ENCODE measurements at places on chromosomes 4 and X.
A peak's percentile ranks its signal among the peaks of the same experiment; 100 is the strongest.

DNA sequence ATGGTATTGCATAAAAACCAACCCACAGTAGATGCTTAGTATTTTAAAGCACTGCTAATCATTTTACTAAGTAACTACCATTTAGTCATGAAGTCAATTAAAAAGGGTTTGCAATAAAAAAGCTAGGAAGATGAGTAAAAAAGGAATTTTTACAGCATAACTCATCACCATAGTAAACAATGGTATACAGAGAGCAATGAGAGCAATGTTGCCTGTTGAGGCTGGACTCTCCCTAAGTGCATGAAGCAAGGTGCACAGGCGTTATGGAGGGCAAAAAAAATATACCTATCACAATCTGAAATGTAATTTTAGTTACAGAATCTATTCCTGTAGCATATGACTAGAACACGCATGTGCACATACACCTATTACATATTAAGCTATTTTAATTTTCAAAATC, 129.6 kb upstream of the BMP3 start:
- no peak for DNase-seq

DNA sequence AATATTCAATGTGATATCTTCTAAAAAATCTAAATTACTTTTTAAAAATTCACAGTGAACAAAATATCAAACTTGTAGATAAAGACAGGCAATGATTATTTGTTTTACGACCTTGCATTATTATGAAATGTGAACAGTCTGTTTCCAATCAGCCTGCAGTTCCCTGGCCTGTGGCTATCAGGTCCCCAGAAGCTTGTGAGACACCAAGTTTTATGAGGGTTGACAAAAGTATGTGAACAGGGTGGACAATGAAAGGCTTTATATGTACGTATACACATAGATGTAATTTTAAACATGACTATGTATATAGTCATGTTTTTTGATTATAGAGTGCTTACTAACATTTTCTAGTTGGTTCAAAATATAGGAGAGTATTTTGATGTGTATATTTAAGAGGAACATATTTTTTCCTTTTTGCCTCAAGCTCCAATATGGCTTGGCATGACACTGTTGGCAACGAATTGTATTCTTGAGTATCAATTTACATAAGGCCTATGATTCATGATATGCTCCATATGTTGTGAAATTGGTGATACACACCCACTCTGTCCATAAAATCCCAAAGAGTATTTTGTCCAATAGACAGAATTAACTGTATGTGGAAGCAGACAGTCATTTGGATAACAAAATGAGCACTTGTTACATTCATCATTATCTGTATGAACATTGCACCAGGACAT, 55.7 kb downstream of the BTC start:
- DNase-seq = peak; percentile 11

- DNase-seq = no peak
Measured at GRCh38 chr4:123411514-123411913, 14.9 kb downstream of the SPRY1 start.

- no peak for DNase-seq
Measured at GRCh38 chr4:7281691-7282665, 89.6 kb downstream of the SORCS2 start.

GRCh38 chr4:38610966-38611431, 53.0 kb upstream of the KLF3 start:
- DNase-seq = no peak

DNA sequence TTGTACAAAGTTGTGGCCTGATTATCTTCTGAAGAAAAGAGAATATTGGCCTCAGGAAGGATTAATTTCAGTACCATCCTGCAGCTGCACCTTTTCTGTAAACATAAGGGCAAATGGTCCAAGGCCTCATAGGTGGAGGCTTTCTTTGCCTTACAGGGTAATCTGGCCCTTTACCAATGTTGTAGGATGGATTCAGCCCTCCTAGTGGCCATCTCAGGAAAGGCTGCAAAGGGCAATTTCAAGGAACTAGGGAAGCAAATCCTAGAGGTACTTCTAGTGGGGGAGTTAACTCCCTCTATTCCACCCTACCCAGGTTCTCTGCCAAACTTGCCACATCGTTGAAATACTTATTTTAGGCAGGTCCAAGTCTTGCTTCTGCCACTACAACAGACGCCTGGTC, 57.6 kb downstream of the UGT2B11 start:
- no peak for DNase-seq

GRCh38 chrX:134948333-134949241, 42.2 kb upstream of the SMIM10 start:
- no peak for DNase-seq

GRCh38 chr4:153364061-153364460, 19.6 kb downstream of the MND1 start:
- no peak for DNase-seq

DNA sequence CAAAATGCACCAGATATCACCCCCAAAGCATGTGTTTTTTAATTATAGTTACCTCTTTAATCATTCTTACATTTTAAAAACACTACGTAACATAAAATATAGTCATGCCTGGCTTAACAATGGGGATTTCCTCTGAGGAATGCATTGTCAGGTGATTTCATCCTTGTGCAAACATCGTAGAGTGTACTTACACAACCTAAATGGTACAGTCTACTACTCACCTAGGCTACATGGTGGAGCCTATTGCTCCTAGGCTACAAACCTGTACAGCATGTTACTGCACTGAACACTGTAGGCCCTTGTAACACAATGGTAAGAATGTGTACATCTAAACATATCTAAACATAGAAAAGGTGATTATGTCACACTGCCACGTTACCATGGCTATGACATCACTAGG, 208.6 kb downstream of the SPOCK3 start:
- no peak for DNase-seq

- no peak for DNase-seq
Measured at GRCh38 chr4:1604706-1605205, 79.4 kb downstream of the FAM53A start.

DNA sequence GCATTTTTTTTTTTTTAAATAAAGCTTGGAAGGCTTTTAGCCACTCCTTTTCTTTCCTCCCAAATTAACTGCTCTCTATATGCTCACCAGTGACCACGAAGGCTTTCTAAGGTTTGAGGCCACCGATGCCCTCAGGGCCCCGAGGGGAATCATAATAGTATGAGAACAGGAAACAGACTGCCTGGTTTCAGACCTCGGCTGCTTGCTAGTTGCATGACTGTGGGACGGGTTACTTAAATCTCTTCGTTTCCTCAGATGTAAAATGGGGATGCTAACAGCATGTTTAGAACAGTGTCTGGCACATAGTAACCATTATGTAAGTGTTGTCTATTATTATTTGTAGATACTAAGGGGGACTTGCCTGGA, 3.6 kb downstream of the LINC00632 start:
- DNase-seq = no peak

DNA sequence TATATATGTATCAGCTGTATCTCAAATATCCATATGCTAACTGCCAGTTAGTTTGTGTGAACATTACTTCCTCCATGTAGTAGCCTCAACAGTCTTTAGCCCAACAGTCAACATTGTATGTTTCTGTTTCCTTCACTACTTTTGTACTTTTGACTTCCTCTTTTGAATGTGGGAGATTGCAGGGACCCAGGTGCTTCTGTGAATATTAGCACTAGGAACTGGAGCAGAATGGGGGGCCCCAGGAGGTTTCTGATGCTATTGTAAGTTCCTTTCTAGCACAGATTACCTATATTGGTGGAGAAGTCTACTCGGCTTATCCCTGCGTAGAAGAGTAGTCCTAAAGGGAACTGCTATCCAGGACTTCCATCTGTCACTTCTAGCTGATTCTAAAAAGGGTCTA, 2.3 kb downstream of the PLAC8 start:
- DNase-seq = no peak

- no peak for DNase-seq
Measured at GRCh38 chrX:48835524-48836329, at the start of gene PCSK1N. PCSK1N (minus strand) TSS chrX:48835610; CDS start chrX:48835532, 78 bp downstream.

DNA sequence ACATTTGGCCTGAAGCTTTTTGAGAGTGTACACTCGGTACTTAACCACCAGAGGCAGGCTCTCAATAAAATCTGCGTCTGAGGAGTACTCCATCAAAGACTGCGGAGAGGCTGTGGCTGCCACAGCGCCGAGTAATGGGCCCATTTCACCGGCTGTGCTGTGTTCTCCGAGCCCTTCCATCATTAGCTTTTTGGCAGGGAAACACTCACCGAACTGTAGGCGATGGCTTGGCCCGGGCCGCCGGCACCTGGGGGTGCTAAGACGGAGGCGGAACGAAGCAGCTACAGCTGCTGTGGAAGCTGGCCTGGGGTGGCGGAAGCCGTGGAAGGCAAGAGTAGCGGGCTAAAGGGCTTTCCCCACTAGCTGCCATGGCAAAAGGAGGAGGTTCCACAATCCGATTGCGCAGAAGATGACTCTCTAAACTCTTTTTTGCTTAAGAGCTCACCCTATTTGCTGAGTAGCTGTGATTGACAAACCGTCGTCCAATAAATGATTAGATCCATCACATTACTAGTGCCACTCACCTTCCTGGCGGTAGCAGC, 48.5 kb upstream of the PABPC1L2A start:
- DNase-seq = no peak

- DNase-seq = no peak
Measured at GRCh38 chrX:75609406-75609805, 86.6 kb upstream of the ZDHHC15 start.

- no peak for DNase-seq
Measured at GRCh38 chr4:140102421-140102820, 51.6 kb downstream of the MAML3 start.

DNA sequence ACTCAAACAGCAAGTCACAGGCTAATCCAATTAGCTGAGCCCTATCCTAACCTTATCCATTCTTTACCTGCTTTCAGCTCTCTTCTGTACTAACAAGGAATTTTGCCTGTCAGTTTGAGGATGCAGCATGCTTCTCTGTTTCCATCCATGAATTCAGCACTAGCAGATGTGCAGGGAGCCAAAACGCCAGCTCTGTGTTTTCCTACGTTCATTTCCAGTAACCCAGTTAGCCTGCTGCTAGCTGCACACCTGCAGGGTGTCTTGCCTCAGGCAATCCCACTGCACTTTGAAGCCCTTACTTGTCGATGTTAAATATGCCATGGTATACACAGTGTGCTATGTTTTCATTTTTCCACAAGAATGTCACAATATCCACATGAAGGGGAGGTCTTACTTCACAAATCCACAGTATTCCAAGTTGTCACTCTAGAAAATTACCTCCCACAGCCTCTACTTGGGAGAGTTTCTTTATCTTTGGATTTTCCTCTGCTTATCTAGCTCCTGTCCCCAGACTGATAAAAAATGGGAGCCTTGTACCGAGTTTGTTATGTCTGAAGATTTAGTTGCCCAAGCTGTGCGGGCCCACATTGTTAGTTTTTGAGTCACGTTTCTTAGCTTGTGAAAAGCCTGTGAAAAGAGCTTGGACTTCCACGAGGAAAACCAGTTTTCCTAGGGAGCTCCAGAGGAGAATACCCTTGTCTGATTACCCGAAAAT, 127.6 kb upstream of the HHIP start:
- DNase-seq = no peak

DNA sequence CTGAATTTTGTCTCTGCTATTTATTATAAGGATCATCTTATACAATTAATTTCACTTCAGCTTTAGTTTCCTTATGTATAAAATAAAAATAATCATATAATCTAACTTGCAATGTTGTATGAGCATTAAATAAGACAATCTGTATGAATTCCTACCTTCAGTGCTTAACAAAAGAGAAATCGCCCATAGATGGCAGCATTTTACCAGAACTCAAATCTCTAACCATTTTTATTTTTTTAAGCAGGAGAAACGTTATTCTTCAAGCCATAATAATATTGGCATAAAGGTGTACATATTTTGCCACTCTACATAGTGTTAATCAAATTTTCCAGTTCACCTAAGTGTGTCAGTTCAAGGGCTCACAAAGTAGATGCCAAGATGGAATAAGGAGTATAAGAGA, 78.8 kb downstream of the TMEM47 start:
- no peak for DNase-seq

- DNase-seq = no peak
Measured at GRCh38 chr4:53075162-53075785, 213.2 kb downstream of the RASL11B start.

- no peak for DNase-seq
Measured at GRCh38 chrX:47704736-47705135, 45.8 kb upstream of the UXT start.

GRCh38 chrX:1112321-1112720, 100.1 kb downstream of the CRLF2 start:
- DNase-seq = no peak

DNA sequence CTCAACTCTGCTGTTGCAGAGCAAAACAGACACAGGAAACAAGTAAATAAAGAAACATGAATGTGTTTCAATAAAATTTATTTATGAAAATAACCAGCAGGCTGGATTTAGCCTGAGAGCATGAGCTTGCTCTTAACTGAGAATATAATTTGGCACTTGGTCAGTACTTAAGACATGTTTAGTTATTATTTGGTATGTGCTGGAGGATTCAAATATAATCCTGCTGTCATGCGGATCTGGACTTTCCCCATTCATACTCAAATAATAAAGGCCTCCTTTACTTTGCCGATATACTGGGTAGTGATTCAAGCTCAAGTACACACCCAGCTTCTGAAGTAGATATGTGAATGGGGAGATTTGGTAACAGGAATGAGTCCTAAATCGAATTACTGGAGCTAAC, 465.5 kb upstream of the HS3ST1 start:
- DNase-seq = no peak

- no peak for DNase-seq
Measured at GRCh38 chrX:132365490-132365889, 123.3 kb downstream of the MBNL3 start.

- DNase-seq = no peak
Measured at GRCh38 chr4:113385281-113385899, 335.9 kb downstream of the ANK2 start.

DNA sequence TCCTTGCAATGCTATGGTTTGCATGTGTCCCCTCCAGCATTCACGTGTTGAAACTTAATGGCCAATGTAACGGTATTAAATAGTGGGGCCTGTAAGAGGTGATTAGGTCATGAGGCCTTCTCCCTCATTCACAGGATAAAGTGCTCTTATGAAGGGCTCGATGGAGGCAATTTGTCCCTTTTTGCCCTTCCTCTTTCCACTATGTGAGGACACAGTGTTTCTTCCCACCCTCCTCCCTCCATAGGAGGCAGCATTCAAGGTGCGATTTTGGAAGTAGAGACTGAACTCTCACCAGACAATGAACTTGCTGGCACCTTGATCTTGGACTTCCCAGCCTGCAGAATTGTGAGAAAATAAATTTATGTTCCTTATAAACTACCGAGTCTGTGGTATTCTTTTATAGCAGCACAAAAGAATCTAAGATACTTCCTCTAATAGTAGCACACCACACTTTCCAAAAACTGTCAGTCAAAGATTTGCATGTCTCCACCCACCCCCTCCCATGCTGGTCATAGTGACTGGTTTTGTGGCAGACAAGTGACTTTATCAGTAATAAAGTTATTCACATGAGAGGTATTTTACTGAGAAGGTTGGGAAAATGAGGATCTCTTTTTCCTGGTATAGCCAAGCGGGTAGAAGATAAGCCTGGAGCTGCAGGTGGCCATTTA, 113.5 kb upstream of the TTC29 start:
- no peak for DNase-seq
